Nucleus accumbens (tissue), 56 donors: ENCODE measurements at places on chromosomes 11 and 22.

- no peak for DNase-seq
Measured at GRCh38 chr22:39907605-39908097, 6.8 kb downstream of the GRAP2 start.

DNA sequence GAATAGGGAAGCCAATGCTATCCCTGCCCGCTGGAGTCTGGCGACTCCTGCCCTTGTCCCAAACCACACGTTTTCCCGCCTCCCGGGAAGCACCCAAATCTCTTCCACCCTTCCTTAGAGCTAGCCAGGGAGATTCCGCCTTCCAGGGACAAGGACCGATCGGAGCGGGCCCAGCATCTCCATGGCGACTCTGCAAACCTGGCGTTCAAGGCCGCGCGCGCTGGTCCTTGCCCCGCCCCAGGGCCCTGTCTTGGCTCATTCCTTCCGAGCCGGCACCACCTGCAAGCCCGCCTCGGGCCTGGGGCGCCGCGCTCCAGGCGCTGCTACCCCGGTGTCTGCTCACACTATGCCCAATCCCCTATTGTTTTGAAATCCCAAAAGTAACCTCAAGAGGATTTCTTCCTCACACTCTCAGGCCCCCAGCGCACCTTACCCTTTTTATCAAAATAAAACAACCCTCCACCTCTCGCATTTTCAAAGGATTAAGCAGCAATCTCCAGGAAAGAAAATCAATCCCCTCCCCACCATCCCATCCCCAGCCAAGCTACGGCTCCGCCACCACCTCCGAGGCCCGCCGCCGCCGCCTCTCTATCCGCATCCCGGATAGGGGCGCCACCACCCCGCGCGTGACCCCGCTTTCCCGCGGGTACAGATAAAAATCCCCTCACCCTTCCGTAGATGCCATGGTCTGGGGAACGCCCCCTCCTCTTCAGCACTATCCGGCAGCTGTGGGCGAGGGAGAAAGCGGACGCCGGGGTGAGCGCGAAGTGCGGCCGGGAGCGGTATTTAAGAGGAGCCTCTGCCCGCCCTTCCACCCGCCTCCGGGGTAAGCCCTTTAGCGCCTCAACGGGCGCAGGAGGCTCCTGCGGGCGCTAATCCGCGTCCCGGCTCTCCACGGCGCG lies 825 bp downstream of the SLC1A2 start:
- no peak for DNase-seq

DNA sequence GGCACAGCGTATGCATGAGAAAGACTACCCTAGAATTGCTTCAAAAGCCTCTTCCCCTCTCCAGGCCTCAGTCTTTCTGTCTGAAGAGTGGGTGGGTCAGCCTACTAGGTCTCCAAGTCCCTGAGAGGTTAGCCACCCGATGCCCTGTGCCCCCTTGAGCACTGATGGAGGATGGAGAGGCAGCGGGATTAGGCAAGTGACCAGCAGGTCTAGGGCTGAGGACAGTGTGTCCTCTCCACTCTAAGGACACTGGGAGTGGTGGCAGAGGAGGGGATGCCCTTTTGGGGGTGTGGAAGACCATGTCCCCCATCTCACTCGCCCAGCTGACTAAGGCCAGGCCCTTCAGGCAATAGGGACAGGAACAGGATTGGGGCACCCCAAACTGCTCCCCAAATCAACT lies 72.2 kb upstream of the WNT11 start:
- no peak for DNase-seq

- no peak for DNase-seq
Measured at GRCh38 chr11:104061853-104062521, 25.5 kb downstream of the DDI1 start.

DNA sequence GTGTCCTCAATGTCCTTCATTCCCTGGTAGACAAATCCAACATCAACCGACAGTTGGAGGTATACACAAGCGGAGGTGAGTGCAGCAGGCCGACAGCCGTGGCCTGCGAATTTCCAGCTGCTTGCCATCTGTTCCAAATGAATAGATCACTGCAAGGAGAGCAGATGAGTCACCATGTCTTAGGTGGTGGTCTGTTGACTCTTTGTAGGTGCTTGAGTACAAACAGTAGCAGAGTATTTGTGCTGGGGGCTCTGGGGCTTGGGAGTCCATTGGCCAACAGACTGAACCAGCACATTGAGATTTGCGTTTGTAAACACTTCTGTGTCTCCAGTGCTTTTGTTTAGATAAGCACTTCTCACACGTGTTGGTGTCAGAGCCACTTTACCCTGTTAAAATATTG lies 21.1 kb downstream of the EIF3L start:
- no peak for DNase-seq

DNA sequence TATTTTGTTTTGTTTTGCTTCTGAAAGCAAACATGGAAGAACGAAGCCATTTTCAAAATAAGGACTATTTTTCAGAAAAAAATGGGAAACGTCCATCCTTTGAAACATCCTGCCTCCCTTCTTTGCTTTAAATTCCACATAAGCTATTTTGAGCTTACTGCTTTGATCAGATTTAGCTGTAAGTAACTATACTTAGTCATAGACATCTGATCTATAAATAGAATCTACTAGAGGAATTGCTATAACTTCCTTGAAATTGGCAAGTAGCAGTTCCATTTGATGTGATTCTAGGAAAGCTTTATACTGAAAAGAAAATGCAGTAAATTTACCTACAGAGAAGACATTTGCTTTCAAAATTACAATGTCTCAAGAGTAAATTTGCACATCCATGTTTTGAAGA lies 305.8 kb downstream of the TTC28 start:
- DNase-seq, result no peak

GRCh38 chr11:128776069-128776423 lies 82.2 kb downstream of the FLI1 start:
- DNase-seq, result no peak

DNA sequence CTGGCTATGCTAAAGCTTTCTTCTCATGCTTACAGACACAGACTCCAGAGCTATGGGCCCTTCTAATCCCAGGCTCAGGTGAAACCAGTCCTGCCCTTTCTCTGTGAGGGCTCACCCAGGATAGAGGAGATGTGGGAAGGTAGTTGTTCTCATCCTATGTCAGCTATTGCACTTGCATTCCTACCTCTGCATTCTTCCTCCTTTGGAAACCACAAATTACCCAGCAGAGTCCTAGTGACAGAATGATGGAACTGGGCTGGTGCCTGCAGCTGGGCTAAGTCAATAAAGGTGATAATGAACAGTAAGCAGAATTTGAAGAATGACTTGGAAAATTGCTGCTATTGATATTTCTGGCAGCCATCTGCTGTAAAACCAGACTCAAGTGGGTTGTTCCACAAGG lies 560.0 kb downstream of the TMEM135 start:
- no peak for DNase-seq

- no peak for DNase-seq
Measured at GRCh38 chr11:6637871-6638270, 17.7 kb downstream of the DCHS1 start.

GRCh38 chr11:41799754-41800153 lies 340.3 kb upstream of the LRRC4C start:
- no peak for DNase-seq

DNA sequence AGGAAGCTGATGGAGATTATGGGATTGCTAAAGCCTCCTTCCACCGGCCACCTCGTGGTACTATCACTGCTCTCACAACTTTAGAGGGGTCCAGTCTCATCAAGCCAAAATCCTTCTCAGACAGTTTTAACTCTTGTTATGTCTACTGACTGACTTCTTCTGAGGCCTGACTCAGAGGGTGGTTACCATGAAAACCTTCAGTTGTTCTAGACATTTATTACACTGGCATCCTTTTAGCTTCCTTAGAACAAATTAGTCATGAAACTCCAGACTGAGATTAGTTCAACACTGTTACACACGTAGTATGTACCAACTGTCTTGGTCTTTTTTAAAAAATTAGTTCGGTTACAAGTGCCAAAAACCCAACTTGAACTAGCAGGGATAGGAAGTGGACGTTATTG lies 7.5 kb downstream of the DIXDC1 start:
- DNase-seq, result no peak

DNA sequence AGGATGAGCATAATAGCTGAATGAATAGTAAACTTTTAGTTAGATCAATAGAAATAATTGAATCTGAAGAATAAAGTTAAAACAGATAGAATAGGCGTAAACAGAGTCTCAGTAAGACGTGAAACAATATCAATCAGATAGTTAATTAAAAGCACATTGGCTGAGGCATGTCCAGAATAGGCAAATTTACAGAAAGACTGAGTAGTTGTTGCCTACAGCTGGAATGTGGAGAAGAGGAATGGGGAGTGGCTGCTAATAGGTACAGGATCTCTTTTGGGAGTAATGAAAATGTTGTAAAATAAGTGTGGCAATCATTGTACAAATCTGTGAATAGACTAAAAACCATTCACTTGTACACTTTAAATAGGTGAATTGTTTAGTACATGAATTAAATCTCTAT lies 36.3 kb upstream of the ME3 start:
- no peak for DNase-seq

- no peak for DNase-seq
Measured at GRCh38 chr22:46967445-46968358, 205.3 kb downstream of the TBC1D22A start.
